ENCODE measurements at places on chromosomes 1 and 21.

- no peak for DNase-seq
These were observed 29.1 kb upstream of the SLC16A1 start for GRCh38 chr1:112985123-112985522.

GRCh38 chr1:76055987-76056386, 18.6 kb upstream of the ST6GALNAC3 start:
- DNase-seq = no peak

GRCh38 chr1:238061967-238062613, 171.4 kb upstream of the ZP4 start:
- DNase-seq = no peak

GRCh38 chr1:192161976-192162375, 3.7 kb downstream of the RGS18 start:
- DNase-seq = no peak

Data from neuronal stem cell (in vitro differentiated cells).